Activated B cell treated with CpG ODN at 0.5 μM for 24 hours (primary cell): ENCODE measurements at places on chromosomes 2 and 18.

GRCh38 chr2:65142515-65142914, 12.6 kb upstream of the RAB1A start:
- no peaks in the 10 kb centered on the region for H3K36me3 ChIP-seq
- no peak for DNase-seq
- H3K4me1 ChIP-seq = no peaks in the 10 kb centered on the region
- H3K27ac ChIP-seq = no peak overlapping the region
- H3K4me3 ChIP-seq = no peak overlapping the region
- H3K27me3 ChIP-seq = peaks cover 11% of the 10 kb centered on the region

DNA sequence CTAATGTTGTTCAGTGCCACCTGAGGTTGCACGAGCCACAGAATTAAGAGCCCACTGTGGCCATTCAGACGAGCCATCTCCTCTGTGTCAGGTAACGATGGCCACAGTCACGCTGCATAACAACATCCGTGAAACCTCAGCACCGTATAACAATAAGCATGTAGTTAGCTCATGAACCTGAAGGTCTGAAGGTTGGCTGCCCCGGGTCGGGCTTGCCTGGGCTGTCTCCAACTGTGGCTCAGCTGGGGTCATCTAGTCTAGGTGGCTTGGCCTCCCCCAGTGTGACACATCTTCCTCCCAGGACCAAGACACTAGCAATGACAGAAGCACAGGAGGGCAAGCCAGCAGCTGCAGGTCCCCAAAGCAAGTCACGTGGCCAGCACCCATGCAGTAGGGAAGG, 258.0 kb downstream of the GLI2 start:
- no peaks in the 10 kb centered on the region for H3K27me3 ChIP-seq
- DNase-seq = no peak
- no peaks in the 10 kb centered on the region for H3K4me1 ChIP-seq

DNA sequence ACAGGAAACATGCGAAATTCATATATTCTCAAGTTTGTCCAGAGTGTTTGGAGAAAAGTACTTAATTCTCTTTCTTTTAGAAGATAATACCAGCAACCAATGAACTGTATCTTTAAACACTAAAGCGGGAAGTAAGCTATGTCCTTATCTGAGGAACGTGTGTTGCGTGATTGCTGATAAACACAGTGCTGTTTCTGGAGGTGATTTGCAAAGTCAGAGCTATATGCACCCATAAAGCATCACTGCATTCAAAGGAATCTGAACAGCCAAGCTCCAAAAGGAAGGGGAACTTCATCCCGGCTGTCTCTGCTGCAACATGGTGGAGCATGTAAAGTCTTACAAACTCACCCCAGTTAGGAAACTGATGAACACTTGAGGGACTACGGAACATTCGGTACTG, 271.7 kb upstream of the FN1 start:
- H3K27me3 ChIP-seq = peaks cover 11% of the 10 kb centered on the region
- no peaks in the 10 kb centered on the region for H3K4me1 ChIP-seq
- no peak for DNase-seq

DNA sequence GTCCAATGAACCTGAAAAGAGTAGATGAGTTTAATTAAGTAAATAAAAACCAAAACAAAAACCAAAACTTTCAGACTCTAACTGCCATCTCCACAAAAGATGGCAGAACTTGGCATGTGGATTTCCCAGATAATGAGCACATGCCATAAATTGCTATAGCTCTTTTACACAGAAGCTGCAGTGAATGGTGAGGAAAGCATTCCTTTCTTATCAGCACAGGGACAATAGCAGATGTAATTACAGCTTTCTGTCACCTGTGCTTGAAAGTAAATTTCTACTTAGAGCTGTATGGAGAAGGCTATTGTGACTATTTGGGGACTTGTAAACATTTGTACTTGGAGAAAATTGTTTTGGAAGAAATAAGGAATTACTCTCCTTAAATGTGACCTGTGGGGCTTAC, 378.4 kb downstream of the RPRM start:
- H3K27me3 ChIP-seq = no peaks in the 10 kb centered on the region
- no peaks in the 10 kb centered on the region for H3K4me1 ChIP-seq
- no peaks in the 10 kb centered on the region for H3K36me3 ChIP-seq
- H3K4me3 ChIP-seq = no peak overlapping the region

- no peak for DNase-seq
- H3K4me3 ChIP-seq = peak overlapping the region; percentile 32
- peaks cover 42% of the 10 kb centered on the region for H3K4me1 ChIP-seq
- no peaks in the 10 kb centered on the region for H3K36me3 ChIP-seq
- H3K27ac ChIP-seq = no peak overlapping the region
Measured at GRCh38 chr18:10316778-10317177, 137.7 kb upstream of the APCDD1 start.

DNA sequence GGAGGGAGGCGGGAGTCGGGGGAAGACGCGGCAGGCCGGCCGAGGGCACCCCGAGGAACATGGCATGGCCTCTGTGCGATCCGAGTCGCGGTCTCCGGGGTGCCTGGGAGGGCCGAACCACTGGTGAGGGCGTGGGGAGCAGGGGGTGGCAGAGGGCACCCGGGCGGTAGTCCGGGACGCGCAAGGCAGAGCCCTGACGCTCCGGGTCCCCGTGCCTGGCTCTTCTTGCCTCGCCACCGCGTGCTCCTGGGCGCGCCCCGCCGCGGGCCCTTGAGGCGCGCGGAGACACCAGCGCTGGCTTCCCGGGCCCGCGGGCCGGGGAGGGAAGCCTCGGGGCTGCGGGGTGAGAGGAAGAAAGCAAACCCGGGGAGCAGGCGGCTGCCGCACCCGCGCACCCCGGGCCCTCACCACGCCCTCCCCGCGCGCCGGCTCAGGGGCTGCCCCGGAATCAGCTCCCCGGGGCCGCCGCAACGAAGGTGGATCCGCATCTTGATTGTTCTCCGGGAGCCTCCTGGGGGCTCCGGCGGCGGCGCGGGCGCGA, 4.3 kb downstream of the SOX11 start:
- peak overlapping the region; percentile 78 for H3K4me3 ChIP-seq
- H3K27me3 ChIP-seq = peaks cover 46% of the 10 kb centered on the region
- H3K36me3 ChIP-seq = no peaks in the 10 kb centered on the region
- peaks cover 13% of the 10 kb centered on the region for H3K4me1 ChIP-seq

DNA sequence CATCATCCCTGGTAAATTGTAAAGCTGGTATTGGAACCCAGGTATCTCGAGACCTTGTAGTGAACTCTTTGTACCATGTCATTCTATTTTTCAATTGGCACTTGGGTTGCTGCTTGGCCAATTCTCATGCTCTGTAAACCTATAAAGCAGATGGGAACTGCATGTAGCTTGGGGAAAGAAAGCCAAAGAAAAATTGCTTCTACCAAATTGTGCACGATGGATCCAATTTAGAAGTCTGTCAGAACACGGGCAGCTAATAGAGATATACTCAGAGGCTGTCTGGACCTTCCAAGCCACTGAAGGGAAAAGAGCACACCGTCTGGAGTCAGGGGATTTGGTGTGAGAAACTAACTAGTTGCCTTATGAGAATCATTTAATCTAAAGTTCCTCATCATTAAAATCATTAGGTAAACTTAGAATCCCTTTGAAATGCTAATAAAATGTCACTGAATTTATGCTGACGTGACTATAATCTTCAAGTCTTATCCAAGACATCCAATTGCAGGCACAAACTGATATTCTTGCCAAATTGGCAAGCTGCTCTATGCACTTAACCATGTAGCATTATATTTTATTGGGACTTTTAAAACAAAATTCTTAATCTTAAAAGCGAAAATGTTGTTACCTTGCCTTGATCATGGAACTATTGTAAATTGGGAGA, 206.8 kb downstream of the DCC start:
- H3K36me3 ChIP-seq = no peaks in the 10 kb centered on the region
- no peak for DNase-seq
- no peak overlapping the region for H3K27ac ChIP-seq
- no peak overlapping the region for H3K4me3 ChIP-seq
- no peaks in the 10 kb centered on the region for H3K4me1 ChIP-seq
- H3K27me3 ChIP-seq = no peaks in the 10 kb centered on the region

DNA sequence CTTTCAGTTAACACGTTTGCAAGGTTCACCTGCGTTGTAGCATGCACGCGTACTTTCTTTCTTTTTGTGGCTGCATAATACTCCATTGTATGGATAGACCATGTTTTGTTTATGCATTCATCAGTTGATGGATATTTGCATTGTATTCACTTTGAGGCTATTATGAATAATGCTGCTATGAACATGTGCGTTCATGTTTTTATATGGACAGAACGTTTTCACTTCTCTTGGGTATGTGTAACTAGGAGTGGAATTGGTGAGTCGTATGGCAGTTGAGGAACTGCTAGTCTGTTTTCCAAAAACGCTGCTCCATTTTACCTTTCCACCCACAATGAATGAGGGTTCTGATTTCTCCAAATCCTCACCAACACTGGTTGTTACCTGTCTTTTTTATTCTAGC, 244.3 kb downstream of the GLI2 start:
- no peaks in the 10 kb centered on the region for H3K4me1 ChIP-seq
- no peaks in the 10 kb centered on the region for H3K36me3 ChIP-seq
- no peaks in the 10 kb centered on the region for H3K27me3 ChIP-seq
- no peak for DNase-seq
- no peak overlapping the region for H3K27ac ChIP-seq

GRCh38 chr2:43086451-43087221, 139.8 kb downstream of the ZFP36L2 start:
- H3K27ac ChIP-seq = no peak overlapping the region
- no peaks in the 10 kb centered on the region for H3K27me3 ChIP-seq

DNA sequence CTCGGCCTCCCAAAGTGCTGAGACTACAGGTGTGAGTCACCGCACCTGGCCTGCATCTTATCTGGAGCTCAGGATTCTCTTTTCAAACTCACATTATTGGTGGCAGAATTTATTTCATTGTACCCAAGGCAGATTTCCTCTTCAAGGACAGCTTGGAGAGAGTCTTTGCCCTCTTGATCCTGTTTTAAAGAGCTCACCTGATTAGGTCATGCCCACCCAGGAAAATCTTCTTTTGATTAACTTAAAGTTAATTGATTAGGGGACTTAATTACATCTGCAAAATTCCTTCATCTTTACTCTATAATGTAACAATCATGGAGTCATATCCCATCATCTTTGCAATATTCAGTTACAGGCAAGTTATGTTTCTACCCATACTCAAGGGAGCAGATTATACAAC, 346.4 kb downstream of the EPHA4 start:
- H3K4me1 ChIP-seq = no peaks in the 10 kb centered on the region
- no peak for DNase-seq
- no peaks in the 10 kb centered on the region for H3K27me3 ChIP-seq
- no peaks in the 10 kb centered on the region for H3K36me3 ChIP-seq

DNA sequence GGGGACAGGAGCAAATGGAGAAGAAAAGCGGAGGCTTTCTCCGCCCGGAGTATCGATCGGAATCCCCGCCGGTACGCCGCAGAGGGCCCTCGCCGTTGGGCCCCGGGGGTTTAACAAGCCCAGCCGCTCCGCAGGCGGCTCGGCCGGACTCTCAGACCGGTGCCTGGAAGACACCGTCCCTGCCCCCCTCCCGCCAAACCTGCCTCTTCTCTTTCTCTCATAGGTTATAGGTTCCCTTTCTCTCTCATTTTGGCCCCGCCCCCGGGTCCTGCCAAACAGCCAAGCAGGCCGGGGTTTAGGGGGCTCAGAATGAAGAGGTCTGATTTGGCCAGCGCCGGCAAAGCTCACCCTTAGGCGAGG, 4.4 kb downstream of the ONECUT2 start:
- H3K27ac ChIP-seq = no peak overlapping the region
- no peak for DNase-seq
- no peaks in the 10 kb centered on the region for H3K36me3 ChIP-seq
- H3K4me3 ChIP-seq = no peak overlapping the region
- peaks cover 43% of the 10 kb centered on the region for H3K4me1 ChIP-seq
- peaks cover 74% of the 10 kb centered on the region for H3K27me3 ChIP-seq

DNA sequence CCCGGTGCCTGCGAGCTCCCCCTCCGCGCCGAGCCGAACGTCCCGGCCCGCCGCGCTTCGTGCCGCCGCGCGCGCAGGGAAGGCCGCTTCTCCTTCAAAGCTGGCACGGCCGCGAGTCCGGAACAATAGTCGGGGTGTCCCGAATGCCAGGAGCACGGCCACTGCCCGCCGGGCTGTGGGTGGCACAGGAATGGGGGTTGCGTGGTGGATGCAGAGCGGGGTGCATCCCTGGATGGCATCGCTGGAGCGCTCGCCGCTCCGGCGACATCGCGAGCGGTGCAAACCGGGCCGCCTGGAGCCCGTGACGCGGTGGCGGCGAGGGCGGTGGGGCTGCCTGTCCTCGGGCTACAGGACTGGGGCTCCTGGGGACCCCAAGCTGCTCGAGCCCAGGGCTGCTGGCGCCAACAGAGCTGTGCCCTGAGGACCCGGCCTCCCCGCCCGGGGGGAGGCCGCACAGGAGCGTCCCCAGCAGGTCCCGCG, 1.1 kb upstream of the SATB2 start:
- peaks cover 46% of the 10 kb centered on the region for H3K27me3 ChIP-seq
- no peak for DNase-seq
- peaks cover 2% of the 10 kb centered on the region for H3K36me3 ChIP-seq
- no peak overlapping the region for H3K27ac ChIP-seq
- H3K4me3 ChIP-seq = peak overlapping the region; percentile 93
- H3K4me1 ChIP-seq = peaks cover 33% of the 10 kb centered on the region

DNA sequence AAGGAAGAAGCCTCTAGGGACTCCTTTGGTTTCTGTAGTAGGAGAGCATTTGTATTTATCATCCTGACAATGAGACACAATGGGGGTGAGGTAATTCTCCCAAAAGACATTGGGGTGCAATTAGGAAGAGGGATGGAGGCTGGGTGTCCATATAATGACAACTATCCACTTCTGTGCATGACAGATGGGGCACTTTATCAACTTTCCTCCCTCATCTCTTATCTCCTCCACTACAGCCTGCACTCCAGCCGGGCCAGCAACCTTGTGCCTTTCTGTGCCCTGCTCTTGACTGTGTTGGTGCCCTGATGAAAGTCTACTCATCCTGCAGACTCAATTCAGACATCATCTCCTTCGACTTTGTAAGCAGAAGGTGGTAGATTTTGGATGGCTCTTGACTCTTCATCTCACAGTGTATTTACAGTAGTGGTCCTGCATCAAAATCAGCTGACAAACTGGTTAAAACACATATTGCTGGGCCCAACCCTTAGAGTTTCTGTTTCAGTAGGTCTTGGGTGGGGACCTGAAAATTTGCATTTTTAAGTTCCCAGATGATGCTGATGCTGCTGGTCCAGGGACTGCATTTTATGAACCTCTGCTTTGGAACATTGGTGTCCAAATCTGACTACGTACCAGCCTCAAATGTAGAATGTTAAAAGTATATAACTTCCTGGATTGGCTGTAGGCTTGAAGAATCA, 40.8 kb upstream of the CFAP36 start:
- H3K4me1 ChIP-seq = no peaks in the 10 kb centered on the region
- H3K27ac ChIP-seq = no peak overlapping the region
- no peak for DNase-seq
- H3K36me3 ChIP-seq = no peaks in the 10 kb centered on the region
- no peaks in the 10 kb centered on the region for H3K27me3 ChIP-seq

GRCh38 chr2:208466151-208466919, 59.7 kb downstream of the PTH2R start:
- H3K36me3 ChIP-seq = no peaks in the 10 kb centered on the region
- DNase-seq = no peak
- H3K27ac ChIP-seq = no peak overlapping the region
- H3K4me3 ChIP-seq = no peak overlapping the region

DNA sequence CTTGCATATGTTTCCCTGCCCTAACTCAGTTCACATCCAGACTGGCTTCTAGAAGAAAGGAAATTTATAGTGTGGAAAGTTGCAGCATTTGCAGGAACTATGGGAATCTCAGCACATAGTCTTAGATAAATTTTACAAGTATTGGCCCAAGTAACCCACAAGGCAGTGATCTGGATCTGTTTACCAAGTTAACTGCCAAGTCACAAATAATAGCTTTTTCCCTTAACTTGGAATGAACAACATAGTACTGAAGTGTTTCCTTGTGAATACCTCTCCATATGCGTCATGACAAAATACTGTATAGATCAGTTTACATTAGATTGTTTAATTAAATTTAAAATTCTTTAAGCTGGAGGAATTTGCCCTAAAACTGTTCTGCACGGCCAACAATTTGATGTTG, 255.8 kb upstream of the EPAS1 start:
- H3K4me1 ChIP-seq = no peaks in the 10 kb centered on the region
- no peak overlapping the region for H3K27ac ChIP-seq
- no peaks in the 10 kb centered on the region for H3K27me3 ChIP-seq
- H3K4me3 ChIP-seq = no peak overlapping the region
